NCI-H2029 (cell line): ENCODE measurements at places on chromosomes 16 and 17.
A peak's percentile ranks its signal among the peaks of the same experiment; 100 is the strongest.

DNA sequence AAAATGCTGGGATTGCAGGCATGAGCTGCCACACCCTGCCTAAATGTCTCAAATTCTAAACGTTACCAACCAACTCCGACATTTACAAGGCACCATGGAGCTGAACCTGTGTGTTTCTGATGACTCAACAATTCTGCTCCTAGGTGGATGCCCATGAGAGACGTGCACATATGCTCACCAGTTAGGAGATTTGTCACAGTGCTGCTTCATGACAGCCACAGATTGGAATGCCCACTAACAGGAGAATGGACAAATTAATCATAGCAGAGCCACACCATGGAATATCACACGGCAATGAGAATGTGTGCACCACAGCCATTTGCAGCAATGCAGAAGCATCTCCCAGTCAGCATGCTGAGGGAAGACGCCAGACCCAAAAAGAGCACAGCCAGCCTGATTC is 8.0 kb upstream of the KCNG4 start:
- no peak for DNase-seq

GRCh38 chr16:65523283-65523944 is 401.6 kb upstream of the CDH11 start:
- no peak for DNase-seq

- peak; percentile 69 for DNase-seq
Measured at GRCh38 chr17:44708401-44709263, at the start of gene DBF4B. DBF4B (plus strand) TSS chr17:44708665; CDS start chr17:44708821, 156 bp downstream.

- no peak for DNase-seq
Measured at GRCh38 chr17:61611323-61611722, 20.3 kb upstream of the NACA2 start.

DNA sequence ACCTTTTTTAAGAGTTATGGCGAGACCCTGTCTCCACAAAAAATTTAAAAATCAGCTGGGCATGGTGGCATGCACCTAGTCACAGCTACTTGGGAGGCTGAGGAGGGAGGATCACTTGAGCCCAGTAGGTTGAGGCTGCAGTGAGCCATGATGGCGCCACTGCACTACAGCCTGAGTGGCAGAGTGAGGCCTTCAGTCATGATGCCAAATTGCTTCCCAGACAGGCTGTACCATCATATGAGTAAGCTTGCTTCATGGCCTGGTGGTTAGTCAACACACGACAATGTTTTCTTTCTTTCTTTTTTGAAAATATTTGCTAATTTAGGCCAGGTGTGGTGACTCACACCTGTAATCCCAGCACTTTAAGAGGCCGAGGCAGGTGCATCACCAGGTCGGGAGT is 12.5 kb downstream of the NTAN1 start:
- no peak for DNase-seq

DNA sequence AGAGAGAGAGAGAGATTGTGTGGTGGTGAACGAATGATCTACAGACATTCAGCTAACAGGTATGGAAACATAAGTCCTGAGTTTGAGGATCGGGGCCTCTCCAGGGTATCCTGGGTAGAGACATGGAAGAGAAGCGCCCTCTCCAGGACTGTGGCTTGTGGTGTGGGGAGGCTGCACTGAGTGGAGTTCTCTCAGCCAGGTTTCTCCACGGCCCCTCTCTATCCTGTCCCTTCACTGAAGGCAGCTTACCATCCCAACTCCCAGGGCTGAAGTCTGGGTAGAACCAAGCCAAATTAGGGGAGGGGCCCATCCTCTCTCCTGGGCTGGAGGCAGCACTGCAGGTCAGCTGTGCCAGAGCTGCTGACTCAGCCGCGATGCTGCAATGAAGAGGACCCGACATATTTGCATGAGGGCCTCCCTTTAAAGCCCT is 6.2 kb downstream of the C1QL1 start:
- DNase-seq = no peak

- DNase-seq = no peak
Measured at GRCh38 chr16:55136356-55137150, 187.4 kb upstream of the IRX6 start.

GRCh38 chr16:85286951-85287814 is 174.9 kb upstream of the CIBAR2 start:
- DNase-seq = no peak
